ENCODE measurements at places on chromosomes 7 and 10.

- no peak for DNase-seq
These were observed 180.0 kb downstream of the RELN start for GRCh38 chr7:103809229-103809994.

- DNase-seq = no peak
These were observed 84.9 kb upstream of the GATA3 start for GRCh38 chr10:7969623-7970022.

DNA sequence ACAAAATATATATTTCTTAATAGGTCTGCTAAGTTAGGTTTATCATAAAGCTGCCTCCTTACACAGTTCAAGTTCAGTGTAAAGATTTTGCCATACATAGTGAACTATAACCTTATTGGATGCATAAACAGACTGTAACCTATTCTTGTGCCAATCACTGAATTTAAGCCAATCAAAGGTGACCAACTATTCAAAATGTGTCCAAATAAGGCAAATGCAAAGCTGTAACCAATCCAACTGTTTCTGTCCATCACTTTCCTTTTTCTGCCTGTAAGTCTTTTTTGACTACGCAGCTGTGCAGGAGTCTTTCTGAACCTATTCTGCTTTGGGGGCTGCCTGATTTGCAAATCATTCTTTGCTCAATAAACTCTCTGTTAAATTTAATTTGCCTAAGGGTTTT lies 11.6 kb upstream of the DNMBP start:
- no peak for DNase-seq

- no peak for DNase-seq
These were observed 80.3 kb upstream of the CREB5 start for GRCh38 chr7:28332046-28332445.

- DNase-seq = no peak
These were observed 297.8 kb downstream of the SDK1 start for GRCh38 chr7:3598854-3599253.

GRCh38 chr7:76294344-76295024 lies 8.0 kb upstream of the HSPB1 start:
- peak; percentile 46 for DNase-seq

DNA sequence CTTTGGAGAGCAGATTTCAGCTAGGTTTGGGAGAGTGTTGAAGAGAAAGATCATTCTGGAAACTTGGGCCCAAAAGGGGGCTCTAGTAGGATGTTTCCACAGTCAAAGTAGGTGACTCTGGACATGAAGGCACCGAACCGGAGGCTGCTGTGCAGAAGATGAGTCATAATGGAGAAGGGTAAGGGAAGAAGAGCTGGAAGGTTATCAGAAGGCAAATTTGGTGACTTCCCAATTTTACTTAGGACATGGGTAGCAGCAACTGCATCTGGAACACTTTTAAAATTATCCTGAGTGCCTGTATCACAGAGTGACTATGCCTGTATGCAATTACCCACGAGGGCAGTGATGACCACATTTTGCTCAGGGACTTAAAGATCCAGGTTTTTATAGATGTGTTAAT lies 38.8 kb downstream of the PIK3AP1 start:
- no peak for DNase-seq

- DNase-seq = peak; percentile 96
These were observed 64.5 kb downstream of the MCMBP start for GRCh38 chr10:119807960-119808697.

DNA sequence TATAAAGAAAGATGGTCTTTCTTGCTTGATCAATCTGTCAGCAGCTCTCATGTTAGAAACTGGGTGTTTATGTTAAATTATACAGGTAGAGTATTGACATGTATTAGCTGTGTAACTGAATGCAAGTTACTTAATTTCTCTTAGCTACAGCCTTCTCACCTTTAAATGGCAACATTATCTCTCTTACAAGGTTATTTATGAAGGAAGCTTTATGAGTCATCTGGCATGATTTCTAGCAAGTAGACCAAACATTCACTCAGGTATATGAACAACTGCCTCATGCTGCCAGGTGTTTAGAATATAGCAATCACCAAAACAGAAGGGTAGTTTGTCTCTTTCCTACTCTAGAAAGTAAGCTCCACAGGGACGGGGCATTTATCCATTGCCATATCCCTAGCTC lies 8.5 kb downstream of the ARL4A start:
- no peak for DNase-seq

DNA sequence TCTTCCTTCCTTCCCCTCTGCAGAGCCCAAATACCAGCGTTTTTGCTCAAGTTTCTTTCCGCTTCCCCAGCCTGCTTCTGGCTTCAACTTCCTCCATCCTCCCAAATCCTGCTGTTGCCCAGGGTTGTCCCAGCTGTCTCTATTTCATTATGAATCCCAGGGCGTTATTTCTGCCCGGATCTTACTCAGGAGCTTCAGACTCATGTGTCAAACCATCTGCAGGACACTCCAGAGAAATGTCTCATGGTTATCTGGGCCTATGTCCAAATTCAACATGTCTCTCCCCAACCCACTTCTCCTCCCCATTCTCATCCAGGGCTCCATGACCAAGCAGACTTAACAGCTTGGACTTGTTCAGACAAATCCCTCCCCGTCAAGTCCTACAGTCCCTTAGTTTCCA lies 15.6 kb downstream of the ARHGAP22 start:
- DNase-seq = no peak

GRCh38 chr7:86148501-86148900 lies 495.2 kb upstream of the GRM3 start:
- no peak for DNase-seq

GRCh38 chr10:80522756-80523363 lies 14.8 kb upstream of the SH2D4B start:
- no peak for DNase-seq

GRCh38 chr10:74977072-74977471 lies 134.4 kb upstream of the SAMD8 start:
- DNase-seq = no peak

DNA sequence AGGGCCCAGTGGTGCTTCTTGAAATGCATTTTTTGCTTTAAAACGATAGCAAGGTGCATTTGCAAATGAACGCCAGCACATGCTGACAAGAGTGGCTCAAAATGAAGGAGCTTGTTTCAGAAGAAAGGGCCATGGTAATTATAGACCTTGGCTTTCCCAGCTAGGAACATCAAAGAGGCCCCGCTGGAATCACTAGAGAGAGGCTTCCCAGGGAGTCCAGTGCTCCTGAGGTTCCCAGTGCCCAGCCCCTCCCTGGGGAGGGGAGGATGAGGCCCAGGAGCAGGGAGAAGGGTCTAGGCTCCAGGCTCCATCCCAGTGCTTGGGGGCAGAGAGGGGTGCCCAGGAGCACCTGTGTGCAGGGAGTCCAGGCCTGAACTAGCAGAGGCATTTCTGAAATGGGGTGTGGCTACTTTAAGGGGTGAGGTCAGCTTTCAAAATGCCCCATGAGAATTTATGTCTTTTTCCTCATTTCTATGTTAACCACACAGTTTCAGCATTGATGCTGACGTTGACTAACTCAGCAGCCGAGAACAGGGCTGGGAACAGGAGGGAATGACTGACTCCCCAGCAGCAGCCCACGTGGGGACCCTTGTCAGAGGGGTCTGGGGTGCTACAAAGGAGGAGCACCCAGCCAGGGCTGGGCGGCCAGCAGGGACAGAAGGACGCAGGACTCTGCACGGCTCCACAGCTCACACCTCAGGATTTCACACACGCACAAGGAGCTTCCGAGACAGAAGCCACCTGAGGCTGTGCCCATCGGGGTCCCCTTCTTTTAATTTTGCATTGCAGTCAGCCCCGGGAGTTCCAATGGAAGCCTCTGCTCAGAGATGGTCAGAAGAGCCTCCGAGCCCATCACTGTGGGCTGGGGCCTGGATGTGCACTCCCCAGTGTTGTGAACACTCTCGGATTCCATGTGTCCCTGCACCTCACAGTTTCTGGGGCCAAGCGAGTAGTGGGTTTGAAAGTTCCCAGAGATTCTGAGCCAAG lies 570.2 kb downstream of the PTPRN2 start:
- no peak for DNase-seq

DNA sequence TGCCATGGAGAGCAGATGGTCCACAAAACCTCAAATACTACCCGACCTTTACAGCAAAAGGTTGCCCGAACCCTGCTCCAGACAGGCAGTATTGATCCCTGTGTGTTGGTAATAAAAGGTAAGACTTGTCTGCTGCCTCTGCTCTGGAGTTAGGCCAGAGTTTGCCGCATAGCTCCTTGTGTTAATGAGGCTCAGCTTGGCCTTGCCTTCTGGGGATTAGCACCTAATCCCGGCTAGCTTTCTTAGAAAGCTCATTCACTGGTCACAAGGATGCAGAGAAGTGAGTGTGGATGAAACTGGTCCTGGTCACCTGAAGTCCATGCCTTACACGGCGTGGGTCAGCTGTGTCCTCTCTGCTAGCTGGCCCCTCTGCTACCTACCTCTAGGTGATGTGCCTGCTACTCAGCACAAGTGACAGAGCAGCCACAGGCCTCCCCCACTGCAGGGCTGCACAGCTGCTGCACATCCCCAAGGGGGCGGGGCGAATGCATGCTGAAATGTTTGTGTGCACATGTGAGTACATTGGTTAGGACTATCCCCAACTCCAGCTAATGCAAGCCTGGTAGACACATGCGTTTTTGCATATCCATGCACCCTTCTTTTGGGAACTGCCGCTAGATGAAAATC lies 31.7 kb upstream of the SYPL1 start:
- no peak for DNase-seq

- no peak for DNase-seq
These were observed 86.0 kb downstream of the CH25H start for GRCh38 chr10:89120931-89121763.

DNA sequence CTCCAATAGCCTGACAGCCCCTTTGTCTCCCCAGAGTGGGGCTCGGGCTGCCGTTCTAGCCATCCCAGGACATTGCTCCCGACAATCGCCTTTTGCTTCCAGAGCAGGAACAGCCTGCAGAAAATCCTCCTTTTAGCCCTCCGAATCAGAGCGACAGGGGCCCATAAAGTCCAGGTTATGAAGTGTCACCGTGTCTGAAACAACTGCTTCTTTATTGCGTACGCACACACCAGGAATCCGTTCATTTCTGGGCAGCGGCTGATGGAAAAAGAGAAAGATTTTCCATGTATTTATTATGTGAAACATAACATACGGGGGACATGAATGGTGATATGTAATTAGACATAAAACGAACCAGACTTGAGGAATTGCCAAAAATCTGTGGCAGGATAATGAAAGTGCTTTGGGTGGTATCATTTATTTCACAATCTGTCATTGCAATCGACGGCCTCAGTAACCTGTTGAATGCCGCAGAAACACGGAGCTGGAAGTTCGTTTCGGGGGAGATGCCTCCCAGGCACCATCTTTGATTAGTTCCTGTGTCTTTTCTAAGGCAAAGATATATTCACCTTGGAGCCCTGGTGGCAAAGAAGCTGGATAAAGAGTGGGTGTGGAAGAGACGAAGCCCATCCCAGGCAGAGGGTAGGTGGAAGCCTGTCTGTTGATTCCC lies 48.1 kb downstream of the FAM241B start:
- no peak for DNase-seq

- DNase-seq = no peak
These were observed 69.1 kb downstream of the FAM185A start for GRCh38 chr7:102817616-102818573.

DNA sequence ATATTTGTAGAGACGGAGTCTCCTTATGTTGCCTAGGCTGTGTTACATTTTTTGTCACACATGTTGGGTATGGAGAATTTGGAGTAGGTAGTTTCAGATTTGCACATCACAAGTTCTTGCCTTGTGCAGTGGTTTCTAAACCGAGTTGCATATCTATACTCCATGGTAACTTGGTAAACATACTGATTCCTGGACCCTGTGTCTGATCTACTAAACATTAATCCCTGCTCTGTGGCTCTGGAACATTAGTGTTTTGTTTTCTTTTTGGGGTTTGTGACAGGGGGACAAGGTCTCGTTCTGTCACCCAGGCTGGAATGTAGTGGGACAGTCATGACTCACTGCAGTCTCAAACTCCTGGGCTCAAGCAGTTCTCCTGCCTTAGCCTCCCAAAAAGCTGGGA lies 24.7 kb downstream of the AUTS2 start:
- no peak for DNase-seq

GRCh38 chr10:124125305-124126116 lies 32.1 kb upstream of the CHST15 start:
- DNase-seq = no peak

GRCh38 chr7:24798261-24798660 lies 41.0 kb upstream of the GSDME start:
- no peak for DNase-seq

DNA sequence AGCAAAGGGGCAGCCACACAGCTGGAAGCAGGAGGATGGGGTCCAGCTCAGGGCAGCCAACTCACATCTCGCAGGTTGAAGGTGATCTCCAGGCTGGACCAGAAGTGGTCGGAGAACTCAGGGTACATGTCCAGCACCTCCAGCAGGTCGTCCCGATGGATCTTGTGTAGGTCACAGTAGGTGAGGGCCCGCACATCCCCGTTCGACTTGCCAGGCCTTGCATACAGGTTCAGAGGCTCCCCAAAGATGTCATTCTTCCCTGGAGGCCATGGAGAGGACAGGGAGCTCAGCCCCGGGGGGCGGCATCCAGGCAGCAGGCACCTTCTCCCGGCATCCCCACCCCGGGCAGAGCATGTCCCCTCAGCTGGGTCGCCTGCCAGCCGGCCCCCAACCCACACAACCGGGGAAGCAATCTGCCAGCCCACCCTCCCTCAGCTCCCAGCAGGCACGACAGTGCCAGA lies 29.3 kb downstream of the KCNH2 start:
- no peak for DNase-seq

GRCh38 chr7:150993511-150993910 lies 2.7 kb downstream of the NOS3 start:
- DNase-seq = no peak

- DNase-seq = peak; percentile 67
These were observed 22.4 kb upstream of the LRRC17 start for GRCh38 chr7:102890292-102890970.

GRCh38 chr7:857661-858060 lies 18.7 kb upstream of the GET4 start:
- no peak for DNase-seq

- peak; percentile 12 for DNase-seq
These were observed 9.4 kb upstream of the GRK5 start for GRCh38 chr10:119197921-119198320.

DNA sequence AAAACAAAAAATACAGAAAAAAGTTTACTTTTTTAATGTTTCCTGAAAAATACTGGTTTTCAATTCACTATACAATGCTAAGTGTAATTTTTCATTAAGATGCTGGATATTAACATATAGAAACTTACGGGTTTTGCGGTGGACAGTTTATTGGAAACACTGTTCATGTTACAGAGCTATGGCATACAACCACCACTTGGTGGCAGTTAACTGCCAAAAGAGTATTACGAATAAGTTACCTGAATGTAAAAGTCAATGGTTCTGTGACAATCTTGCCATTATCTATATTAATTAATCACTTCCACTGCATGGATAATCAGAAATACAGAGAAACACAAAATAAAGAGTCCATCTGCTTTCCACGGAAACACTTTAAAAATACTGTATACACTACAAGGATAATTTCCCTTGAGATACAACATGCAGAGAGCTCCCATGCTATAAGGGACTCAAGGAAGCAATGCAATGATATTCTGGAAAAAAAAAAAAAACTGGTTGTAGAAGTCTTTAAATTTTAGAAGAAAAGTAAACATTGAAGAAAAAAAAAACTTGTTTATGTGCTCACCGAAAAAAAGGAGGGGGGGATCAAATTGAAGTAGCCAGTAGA lies 97.0 kb downstream of the TPK1 start:
- DNase-seq = peak; percentile 49
